ENCODE measurements at places on chromosomes 7 and 10.
A peak's percentile ranks its signal among the peaks of the same experiment; 100 is the strongest.

- DNase-seq: no peak
Observed at GRCh38 chr7:87129848-87130247, 22.4 kb upstream of the DMTF1 start.

- DNase-seq: no peak
Observed at GRCh38 chr7:94044806-94045205, 40.7 kb upstream of the BET1 start.

DNA sequence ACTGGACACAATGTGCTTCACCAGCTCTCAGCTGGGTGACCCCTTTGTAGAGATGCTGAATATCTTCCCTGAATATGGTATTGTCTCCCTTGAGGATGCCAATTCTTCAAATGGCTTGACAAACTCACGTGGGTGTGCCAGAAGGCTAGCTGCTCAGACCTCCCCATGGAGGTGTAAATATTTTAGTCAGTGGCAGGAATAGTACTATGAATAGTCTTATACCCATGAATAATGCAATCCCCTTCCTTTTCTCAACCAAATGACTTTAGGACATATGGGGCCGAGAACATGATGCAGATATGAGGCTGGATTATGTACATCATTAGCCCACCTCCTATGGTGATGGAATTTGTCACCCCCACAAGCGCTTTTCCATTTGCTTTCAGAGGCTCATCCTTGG, 401.8 kb downstream of the ADRA2A start:
- no peak for DNase-seq

GRCh38 chr10:78332012-78332411, 298.3 kb downstream of the RPS24 start:
- no peak for DNase-seq

- peak; percentile 96 for DNase-seq
Observed at GRCh38 chr10:93437086-93437945, 44.8 kb downstream of the MYOF start.

- DNase-seq: no peak
Observed at GRCh38 chr10:119468542-119469324, 73.8 kb downstream of the RGS10 start.

GRCh38 chr7:158265743-158266080, 321.9 kb downstream of the PTPRN2 start:
- no peak for DNase-seq

DNA sequence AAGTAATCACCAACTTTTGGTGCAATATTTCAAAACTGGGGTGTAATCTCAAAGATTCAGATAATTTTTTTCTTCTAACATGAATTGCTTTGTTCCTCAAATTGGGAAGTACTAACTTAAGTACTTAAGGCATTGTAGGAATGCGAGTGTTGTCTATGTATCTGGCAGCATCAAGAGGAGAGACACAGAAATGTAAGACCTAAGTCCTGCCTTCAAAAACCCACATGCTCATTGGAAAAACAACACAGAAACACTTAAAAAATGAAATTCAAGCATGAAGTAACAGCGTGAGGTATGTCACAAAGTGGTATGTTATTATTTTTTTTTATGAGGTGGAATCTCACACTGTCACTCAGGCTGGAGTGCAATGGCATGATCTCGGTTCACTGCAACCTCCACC, 288.5 kb downstream of the ZEB1 start:
- no peak for DNase-seq

- DNase-seq: no peak
Observed at GRCh38 chr10:102121739-102122372, 1.7 kb upstream of the LDB1 start.

DNA sequence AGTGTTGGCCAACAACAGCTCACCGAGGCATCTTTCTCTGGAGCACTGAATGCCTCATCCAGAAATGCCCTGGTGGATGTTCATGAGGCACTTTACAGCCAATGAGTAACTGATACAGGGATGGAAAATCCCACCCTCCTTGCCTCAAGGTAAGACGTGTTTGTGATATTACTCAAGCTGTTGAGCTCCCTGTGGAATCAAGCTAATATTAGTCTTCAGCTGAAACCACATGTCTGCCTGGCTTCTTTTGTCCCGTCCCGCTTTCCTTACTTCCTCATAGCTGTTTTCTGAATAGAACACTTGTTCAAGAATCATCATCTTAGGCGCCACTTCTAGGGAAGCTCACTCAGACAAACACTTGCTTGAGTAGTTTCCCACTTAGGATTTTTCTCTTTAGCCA, 422.4 kb downstream of the INHBA start:
- no peak for DNase-seq

- DNase-seq: no peak
Observed at GRCh38 chr7:101586078-101586905, 42.8 kb downstream of the MYL10 start.

DNA sequence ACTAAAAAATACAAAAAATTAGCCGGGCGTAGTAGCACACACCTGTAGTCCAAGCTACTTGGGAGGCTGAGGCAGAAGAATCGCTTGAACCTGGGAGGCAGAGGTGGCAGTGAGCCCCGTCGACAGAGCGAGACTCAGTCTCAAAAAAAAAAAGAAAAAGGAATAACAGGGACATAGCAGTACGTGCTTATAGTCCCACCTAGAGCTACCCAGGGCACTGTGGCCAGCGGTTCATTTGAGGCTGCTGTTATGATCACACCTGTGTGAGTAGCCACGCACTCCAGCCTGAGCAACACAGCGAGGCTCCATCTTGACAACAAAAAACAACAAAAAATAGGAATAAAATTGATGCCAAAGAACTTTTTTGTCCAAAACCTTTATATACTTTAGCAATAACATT, 17.1 kb downstream of the WAPL start:
- no peak for DNase-seq

DNA sequence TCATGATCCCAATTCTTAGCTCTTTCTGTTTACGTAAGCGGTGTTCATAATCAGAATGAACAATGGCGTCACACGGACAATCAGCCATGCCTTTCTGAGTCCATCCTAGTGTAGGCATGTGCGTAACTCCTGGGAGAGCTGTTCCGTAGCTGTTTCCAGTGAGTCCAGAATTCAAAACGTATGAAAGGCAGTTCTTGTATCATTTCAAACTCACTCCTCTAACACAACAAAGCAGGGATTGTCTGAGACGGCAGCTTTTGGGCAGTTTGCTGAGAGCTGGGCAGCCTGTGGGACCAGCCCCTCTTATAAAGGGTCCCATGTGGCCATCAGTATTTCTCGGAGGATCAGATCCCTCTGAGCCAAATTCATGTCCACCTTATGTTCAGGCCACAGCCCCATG, 43.4 kb downstream of the PSPH start:
- DNase-seq: no peak

GRCh38 chr7:155764438-155764793, 47.8 kb downstream of the SHH start:
- DNase-seq: no peak

GRCh38 chr10:112857493-112857892, 92.6 kb upstream of the TCF7L2 start:
- no peak for DNase-seq

GRCh38 chr7:84633-85020, 107.7 kb upstream of the FAM20C start:
- DNase-seq: no peak

DNA sequence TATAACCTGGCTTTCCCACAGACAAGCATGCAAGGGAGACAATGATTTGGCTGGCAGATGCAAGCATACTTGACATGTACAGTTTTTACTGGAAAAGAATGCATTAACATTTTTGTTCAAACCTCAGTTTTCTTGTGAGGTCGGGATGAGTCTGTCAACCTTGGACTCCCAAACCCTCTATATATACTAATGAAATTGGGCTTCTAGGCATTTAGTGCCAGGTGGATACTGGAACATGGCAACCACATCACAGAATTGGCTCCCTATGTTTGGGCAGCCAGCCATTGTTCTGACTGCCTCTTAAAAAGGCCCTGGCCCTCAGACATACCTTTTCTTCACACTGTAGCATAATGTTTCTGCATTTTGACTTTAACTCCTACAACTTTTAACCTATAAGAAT, 39.1 kb downstream of the CDK6 start:
- no peak for DNase-seq

GRCh38 chr10:74292871-74293427, 141.9 kb downstream of the ADK start:
- DNase-seq: no peak

DNA sequence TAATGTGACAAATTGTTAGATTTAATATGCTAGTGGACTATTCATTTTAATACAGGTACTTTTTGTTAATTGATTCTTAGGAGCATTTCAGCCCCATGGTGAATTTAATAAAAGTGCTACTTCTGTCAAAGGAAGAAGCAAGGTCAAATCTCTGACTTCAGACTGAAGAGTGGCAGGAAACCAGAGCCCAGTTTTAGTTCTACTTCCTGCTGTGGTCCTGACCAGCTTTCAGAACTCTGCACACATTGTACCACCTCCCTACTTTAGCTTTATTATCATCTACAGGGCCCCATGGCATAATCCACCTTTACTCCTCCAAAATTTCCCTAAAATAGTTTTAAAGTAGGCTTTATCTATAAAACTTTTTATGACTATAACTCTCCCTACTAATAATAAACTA, 33.7 kb downstream of the CTTNBP2 start:
- DNase-seq: no peak

DNA sequence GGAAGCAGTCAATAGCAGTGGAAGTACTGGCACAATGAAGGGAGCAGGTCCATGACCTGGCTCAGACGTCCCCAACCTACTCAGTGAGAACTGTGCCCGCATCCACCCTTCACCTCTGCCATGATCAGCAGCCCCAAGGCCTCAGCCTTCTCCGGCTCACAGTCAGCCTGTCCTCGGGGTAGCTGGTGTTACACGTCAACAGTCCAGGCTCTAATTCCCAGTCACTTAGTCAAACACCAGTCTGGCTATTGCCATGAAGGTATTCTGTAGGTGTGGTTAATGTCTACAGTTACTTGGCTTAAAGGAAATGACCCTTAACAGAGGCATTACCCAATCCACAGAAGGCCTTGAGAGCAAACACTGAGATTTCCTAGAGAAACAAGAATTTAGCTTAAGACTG, 49.1 kb downstream of the GRB10 start:
- no peak for DNase-seq

DNA sequence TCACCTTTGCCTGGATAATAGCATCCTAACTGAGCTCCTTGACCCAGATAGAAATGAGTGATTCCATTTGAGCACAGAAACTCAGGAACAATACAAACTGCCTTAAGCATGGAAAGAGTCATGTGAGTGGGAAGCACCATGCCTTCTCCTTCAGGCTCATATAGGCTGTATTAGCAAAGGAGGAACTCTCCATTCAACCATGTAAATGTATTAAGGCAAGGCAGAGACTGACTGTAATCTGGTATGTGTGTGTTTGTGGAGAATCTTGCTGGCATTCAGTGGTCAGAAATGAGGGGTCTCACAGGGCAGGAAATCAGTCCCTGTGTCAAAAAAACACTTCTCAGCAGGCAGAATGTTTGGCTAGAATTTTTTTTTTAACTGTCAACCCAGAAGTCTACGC, 40.2 kb downstream of the COA1 start:
- DNase-seq: no peak

- no peak for DNase-seq
Observed at GRCh38 chr7:22805227-22805626, 17.4 kb downstream of the TOMM7 start.

GRCh38 chr10:99532687-99533495, at the start of gene NKX2-3:
Gene NKX2-3 (plus strand): TSS chr10:99532942. CDS start chr10:99533132, 190 bp downstream.
- DNase-seq: no peak

GRCh38 chr7:71229699-71230098, 97.8 kb downstream of the GALNT17 start:
- no peak for DNase-seq

- DNase-seq: no peak
Observed at GRCh38 chr7:136555933-136556332, 312.5 kb upstream of the CHRM2 start.

DNA sequence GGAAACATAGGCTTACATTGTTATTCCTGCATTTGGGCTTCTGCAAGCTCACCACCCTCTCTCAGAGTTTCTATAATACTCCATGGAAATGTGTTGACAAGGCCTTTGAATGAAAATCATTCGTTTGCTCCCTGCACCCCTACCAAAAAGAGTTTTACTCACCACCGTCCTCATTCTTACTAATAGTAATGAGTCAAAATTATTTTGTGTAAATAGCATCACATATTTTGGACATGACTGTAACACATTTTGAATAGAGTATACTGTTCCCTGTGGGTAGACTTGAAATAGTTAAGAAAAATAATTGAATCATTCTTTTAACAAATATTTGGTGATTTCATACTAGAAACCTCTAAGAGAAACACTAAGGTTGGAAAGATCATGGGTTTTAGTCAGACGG, 84.6 kb downstream of the AKAP9 start:
- no peak for DNase-seq

GRCh38 chr10:10873289-10873688, 144.4 kb upstream of the CELF2 start:
- no peak for DNase-seq

GRCh38 chr7:26609532-26609931, 254.9 kb downstream of the SKAP2 start:
- no peak for DNase-seq

- DNase-seq: no peak
Observed at GRCh38 chr10:90751107-90751997, 106.5 kb downstream of the HTR7 start.

DNA sequence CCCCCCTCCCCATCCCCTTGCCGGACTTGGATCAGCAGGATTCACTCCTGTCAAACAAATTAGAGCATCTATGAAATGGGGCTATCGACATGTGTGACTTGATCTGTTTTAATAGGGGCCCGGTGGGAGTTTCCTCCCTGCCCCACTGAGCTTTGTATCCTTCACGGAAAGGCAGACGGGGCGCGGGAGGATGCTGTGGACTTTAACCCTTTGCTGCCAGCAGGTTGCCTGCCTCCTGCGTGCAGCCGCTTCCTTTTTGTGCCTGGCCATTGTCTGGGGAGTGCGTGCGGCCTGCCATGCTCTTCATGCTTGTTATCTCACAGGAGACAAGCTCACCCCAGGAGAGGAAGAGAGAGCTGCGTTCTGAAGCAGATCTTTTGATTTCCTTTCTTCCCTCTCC, 512.8 kb upstream of the GALNT17 start:
- no peak for DNase-seq

DNA sequence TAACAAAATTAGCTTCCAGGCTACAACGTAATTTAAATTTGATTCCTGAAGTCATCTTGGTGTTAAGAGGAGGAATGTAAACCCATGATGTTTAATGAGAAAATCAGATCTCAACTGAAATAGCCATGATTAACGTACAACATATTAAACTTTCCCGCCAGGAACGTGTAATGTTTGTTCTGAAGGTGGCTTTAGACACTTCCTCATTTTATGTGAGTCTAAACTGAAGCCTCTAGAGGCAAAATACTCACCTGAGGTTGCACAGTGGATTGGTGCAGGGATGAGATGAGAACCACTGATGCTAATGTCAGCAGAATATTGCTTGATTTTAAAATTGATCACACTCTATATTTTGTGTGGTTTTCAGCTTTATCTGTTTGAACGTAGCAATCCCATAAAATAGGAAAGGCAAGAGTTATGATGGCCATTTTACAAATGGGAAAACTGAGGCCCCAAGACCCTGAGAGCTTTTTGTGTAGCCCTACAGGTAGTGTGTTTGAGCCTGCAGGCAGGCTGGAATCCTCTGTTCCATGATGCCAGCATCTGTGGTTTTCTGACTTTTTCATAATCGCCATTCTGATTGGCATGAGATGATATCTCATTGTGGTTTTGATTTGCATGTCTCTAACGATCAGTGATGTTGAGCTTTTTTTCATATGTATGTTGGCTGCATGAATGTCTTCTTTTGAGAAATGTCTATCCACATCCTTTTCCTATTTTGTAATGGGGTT, 243.7 kb upstream of the BMPER start:
- DNase-seq: no peak
